GM10248 (cell line): ENCODE measurements at places on chromosomes 5 and 9.

DNA sequence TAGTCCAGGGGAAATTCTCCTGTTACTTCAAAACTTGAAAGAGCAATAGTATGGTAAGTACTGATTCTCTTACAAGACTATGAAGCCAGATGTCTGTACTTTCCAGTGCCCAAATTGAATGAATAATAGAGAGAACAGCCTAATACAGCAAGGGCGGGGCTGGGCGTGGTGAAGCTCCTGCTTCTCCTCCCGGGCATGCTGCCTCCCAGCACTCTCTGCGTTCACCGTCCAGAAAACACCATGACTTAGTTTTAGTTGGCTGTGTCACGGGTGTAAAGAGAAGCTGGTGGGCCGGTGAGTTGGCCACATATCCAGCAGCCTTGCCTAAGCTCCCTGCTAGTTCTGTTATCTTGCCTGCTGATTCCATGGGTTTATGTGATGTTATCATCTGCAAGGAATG, 40.7 kb upstream of the ADAMTS2 start:
- DNase-seq = no peak

DNA sequence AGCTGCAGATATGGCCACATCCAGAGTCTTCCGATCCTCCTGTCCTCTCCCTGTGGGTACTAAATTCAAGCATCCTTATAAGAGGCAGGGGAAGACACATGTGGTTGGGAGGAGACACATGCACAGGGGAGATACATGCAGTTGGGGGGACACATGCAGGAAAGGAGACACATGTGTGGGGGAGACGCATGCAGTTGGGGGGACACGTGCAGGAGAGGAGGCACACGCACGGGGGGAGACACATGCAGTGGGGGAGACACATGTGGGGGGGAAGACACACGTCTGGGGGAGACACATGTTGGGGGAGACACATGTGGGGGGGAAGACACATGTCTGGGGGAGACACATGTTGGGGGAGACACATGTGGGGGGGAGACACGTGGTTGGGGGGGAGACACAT, 21.2 kb upstream of the OLFM1 start:
- no peak for DNase-seq

GRCh38 chr5:119752921-119753886, 123.8 kb downstream of the FAM170A start:
- DNase-seq = no peak

DNA sequence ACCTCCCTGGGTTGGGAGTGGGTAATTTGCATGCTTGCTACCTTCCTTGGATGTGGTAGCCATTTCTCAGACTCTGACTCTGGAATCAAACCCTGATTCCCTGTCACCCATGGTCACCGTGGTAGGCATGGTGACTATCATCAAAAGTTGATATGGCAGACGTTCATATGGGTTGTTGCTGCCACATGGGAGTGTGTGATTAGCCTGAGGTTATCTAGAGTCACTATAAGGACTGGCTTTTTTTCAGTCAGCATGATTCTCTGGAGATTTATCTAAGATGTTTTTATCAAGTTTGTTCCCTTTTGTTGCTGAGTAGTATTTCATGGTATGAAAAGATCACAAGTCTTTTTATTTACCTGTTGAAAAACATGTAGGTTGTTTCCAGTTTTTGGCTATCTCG, 7.0 kb downstream of the RCL1 start:
- no peak for DNase-seq

- no peak for DNase-seq
These were observed 30.4 kb downstream of the IARS1 start for GRCh38 chr9:92263131-92263530.

- DNase-seq = no peak
These were observed 1.2 kb downstream of the HOMER1 start for GRCh38 chr5:79512471-79513307.

DNA sequence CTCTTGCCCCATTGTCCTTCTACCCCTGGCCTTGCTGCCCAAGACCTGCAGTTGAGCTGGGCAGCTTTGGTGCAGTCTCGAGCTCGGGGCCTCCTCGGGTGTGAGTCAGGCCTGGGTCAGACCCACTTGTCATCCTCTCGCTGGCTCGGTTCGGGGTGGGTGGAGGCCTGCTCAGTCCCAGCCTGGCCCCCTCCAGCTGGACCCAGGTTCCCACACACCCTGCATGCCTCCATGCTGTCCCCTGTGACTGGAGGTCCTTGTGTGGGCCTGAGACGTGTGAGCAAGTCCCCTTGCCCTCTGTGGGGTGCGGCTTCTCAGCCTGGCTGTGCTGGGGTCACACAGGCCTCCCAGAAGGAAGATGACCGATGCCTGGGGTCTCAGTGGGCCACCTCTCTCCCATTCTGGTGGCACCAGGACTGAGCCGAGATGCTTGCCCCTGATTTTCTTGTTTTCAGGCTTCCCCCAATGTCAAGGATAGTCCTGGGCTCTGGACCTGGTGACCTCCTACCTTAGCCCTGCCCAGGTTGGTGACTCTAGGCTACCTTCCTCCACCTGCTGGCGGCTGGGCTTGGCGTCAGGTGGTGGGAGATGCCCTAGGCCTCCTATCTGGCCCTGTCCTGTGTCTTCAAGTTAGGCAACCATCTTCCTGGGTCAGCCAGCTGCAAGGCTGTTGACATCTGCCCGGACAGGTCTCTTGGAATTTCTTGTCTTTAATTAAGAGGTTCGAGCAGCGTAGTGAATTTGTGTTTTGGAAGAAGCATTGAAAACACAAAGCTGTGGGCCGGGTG, 15.1 kb downstream of the WNK2 start:
- no peak for DNase-seq

DNA sequence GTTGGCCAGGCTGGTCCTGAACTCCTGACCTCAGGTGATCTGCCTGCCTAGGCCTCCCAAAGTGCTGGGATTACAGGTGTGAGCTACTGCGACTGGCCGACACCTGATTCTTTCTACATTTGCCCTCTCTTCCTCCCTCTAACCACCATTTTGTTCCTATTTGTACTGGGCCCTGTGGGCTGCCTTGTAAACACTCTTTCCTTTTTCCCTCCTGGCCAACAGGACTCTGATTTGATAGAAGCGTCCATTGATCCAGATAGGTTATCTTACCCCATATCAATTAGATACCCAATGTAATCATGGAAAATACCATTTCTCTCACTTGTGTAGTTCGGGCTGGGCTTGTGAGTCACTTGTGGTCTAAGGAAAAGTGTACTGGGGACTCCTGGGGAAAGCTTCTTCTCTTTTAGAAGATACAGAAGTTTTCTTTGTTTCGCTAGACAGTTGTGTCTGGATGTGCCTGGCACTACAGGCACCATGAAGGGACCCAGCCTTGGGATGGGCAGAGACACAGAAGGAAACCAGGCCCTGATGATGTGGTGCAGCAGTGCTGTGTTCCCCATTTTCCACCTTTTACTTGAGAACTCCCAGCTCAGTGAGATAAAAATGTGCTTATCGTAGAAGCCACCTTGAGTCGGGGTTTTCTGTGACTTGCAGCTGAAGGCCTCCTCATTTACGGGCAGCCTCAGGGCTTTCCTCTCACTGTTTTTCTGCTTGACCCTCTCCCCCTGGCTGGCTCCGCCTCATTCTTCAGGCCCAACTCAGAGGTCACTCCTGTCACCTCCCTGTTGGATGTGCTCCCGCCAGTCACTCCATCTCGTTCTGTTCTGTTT, 32.8 kb upstream of the CPEB4 start:
- no peak for DNase-seq

GRCh38 chr5:14256026-14256690, 113.0 kb downstream of the TRIO start:
- no peak for DNase-seq

GRCh38 chr9:137416563-137417151, 6.3 kb downstream of the EXD3 start:
- no peak for DNase-seq

- peak; percentile 52 for DNase-seq
These were observed 216.2 kb upstream of the CLINT1 start for GRCh38 chr5:158074992-158075769.

- DNase-seq = no peak
These were observed 2.2 kb upstream of the TMEM210 start for GRCh38 chr9:137173796-137174664.

- no peak for DNase-seq
These were observed 165.2 kb downstream of the RMI1 start for GRCh38 chr9:84145780-84146179.

GRCh38 chr5:126098330-126099017, 324.7 kb upstream of the GRAMD2B start:
- DNase-seq = no peak

GRCh38 chr5:127601601-127602000, 47.3 kb upstream of the CTXN3 start:
- DNase-seq = no peak

- peak; percentile 43 for DNase-seq
These were observed 95.8 kb upstream of the DAP start for GRCh38 chr5:10856683-10857337.

- peak; percentile 63 for DNase-seq
These were observed 117.5 kb downstream of the SLC1A3 start for GRCh38 chr5:36723912-36724311.

GRCh38 chr5:68334553-68334886, 119.0 kb downstream of the PIK3R1 start:
- no peak for DNase-seq

- DNase-seq = no peak
These were observed 332.3 kb upstream of the ADAMTSL1 start for GRCh38 chr9:18141681-18142080.

DNA sequence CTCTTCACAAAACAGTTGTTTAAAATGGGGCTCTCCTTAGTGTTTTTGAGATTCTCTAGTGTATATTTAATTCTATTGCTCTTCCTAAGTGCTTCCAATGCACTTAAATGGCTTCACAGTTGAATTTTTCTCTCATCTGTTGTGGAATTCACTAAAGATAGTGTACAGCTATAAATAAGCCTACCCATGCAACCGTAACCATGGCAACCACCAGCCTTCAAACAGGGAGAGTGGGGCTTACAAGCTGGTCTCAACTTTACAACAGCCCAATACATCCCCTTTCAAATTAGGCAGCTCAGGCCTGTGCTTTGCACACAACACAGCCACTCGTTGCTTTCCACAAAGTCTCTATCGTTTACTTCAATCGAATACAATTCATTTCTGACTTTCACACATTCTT, 144.0 kb upstream of the PLPPR1 start:
- DNase-seq = no peak

GRCh38 chr5:59840200-59840601, 53.3 kb downstream of the PDE4D start:
- no peak for DNase-seq

- DNase-seq = no peak
These were observed 30.4 kb downstream of the MTREX start for GRCh38 chr5:55338092-55338613.

GRCh38 chr5:1312993-1313833, 18.3 kb upstream of the TERT start:
- peak; percentile 72 for DNase-seq

DNA sequence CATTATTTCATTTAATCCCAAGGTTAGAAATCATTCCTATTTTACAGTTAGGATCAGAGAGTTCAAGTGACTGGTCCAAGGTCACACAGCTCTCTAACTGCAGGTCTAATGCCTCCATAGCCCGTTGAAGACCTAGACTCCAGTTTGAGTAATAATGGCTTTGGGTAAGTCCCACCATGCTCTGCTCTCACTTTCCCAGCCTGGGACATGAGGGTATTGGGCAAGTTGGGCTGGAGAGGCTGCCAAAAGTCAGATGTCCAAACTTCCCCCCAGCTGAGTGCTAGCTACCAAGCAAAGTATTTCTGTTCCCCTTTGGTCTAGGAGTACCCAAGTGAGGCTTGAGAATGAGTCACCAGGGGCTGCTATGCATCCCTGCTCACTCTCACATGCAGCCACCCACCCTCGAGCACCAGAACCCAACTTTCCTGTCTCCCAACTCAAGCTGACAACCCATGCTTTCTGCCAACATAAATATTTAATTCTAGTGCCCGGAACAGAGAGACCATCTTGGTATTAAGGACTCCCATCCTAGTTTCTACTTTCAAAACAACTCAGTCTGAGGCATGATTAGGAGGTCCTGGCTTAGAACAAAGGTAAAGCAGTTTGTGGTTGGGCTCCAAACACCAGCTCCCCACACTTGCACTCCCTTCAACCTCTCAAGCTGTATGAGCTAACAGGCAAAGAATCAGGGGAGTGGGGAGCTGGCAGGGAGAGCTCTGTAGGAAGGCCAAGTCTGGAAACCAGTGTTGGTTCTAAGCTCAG, 236.5 kb upstream of the TRIM32 start:
- peak; percentile 43 for DNase-seq

DNA sequence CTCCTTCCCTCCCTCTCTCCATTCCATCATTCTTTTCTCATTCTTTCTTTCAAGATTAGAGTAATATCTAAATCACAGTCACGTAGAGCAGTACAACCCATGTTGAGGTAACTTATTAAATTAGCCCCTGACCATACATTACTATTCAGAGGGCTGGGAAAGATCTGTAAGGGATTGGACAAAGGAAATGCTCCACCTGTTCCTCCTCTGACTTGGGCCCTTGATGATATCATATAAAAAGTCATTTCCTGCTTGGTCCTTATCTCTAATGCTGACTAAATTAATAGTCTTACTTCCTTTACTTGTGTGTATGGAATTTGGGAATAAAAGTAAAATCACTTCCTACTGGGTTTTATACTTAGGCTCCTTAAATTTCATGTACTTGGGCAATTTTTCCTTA, 40.8 kb downstream of the SNX18 start:
- DNase-seq = no peak

GRCh38 chr5:159427180-159428012, 97.1 kb upstream of the IL12B start:
- peak; percentile 56 for DNase-seq

DNA sequence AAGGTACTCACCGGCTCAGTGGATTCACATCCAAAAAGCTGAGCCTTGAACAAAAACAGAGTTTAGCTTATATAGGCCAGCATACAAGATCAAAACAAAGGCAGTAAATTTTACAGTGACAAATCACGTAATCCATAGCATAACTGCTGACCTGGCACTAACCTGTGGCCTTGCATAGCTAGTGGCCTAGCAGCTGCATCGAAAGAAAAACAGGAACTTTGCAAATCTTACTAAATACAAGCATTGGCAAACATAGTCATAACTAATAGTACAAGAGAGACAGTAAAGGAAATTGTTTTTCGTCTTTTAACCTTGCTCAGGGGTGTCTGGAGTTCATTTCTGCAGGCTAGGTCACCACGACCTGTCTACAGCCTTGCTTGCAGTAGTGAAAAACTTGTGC, 4.8 kb downstream of the HSDL2 start:
- DNase-seq = no peak

GRCh38 chr9:16721972-16722371, 148.5 kb downstream of the BNC2 start:
- DNase-seq = no peak

GRCh38 chr5:79837761-79838551, 148.3 kb downstream of the CMYA5 start:
- DNase-seq = no peak

DNA sequence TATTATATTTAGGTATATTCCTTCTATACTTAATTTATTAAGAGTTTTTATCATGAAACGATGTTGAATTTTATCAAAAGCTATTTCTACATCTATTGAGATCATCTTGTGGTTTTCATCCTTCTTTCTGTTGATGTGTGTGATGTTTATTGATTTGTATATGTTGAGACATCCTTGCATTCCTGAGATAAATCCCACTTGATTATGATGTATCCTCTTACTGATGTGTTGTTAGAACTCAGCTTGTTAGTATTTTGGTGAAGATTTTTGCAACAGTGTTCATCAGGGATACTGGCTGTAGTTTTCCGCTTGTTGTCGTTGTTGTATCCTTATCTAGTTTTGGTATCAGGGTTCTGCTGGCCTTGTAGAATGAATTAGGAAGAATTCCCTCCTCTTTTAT, 213.6 kb downstream of the GDNF start:
- DNase-seq = no peak

GRCh38 chr5:50889790-50890189, 223.4 kb downstream of the PARP8 start:
- no peak for DNase-seq
